Bronchial epithelial cell (primary cell): ENCODE measurements at places on chromosomes 1 and 21.

GRCh38 chr1:86207323-86207722 is 50.8 kb upstream of the COL24A1 start:
- peak; percentile 87 for DNase-seq

DNA sequence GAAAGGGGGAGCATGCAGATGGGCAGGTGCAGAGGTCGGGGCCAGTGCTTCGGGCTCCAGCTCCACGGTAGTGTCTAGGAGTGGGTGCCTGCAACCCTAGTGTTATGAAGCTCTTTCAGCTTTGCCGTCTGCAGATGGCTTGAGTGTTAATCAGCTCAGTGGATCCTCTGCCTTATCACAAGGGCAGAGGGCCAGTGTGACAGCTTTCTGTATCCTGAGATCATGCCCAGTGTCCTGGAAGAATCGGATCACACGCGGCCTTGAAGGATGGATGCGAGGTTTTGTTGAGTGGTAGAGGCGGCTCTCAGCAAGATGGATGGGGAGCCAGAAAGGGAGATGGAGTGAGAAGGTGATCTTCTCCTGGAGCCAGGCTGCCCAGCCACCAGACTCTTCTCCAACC is 25.5 kb upstream of the C1orf146 start:
- DNase-seq, result no peak

DNA sequence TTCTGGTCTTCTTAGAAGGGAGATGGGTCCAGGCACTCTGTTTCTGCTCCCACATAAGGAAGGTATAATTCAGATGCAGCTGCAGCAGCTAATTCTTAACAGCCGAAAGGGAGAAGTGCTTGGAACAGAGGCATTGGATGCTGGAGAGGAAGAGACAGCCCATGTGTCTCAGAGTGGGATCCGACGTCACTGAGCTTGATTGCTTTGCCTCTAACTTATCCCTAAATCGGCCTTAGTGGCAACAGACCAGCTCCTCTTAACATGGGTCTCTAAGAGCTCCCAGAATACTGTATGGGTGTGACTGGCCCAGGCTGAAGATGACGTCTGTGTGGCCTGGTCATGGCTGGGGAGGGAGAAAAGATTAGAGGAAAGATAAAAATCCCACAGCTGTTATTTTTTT is 40.7 kb upstream of the KCND3 start:
- no peak for DNase-seq

GRCh38 chr1:159854116-159854692 is 8.3 kb downstream of the VSIG8 start:
- no peak for DNase-seq

DNA sequence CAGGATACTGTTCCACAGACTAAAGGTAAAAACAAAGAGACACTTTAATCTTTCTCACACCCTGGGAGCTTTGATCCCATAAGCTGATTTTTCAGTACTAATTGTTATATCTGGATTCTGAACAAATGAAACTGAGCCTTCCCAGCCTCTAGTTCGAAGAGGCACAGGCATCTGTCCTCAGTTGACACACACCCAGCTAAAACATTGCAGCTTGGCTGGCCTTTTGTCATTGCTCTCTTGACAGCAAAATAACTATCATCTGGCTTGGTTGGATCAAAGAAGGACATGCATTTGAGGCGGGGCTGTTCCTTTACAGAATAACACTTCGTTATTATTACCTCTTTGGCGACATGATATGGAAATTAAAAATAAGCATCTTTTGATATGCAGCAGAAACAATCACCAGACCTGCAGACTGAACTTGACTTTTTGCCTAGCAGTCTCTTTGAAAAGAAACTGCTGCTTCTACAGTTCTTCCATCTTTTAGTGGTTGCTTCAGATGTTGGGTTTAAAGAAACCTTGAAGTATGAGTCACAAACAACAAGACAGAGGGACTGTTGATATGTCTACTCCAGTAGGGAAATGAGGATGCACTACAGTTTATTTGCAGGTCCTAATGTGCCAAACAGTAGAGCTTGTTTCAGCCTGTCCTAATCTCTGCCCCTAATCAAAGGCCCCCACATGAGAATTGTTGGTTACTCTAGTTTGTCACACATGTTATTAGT is 166.5 kb downstream of the TPR start:
- peak; percentile 47 for DNase-seq

- DNase-seq, result no peak
Observed at GRCh38 chr1:23099171-23099536, 69.5 kb downstream of the LUZP1 start.

GRCh38 chr1:227225715-227226346 is 92.5 kb downstream of the CDC42BPA start:
- DNase-seq, result peak; percentile 98

DNA sequence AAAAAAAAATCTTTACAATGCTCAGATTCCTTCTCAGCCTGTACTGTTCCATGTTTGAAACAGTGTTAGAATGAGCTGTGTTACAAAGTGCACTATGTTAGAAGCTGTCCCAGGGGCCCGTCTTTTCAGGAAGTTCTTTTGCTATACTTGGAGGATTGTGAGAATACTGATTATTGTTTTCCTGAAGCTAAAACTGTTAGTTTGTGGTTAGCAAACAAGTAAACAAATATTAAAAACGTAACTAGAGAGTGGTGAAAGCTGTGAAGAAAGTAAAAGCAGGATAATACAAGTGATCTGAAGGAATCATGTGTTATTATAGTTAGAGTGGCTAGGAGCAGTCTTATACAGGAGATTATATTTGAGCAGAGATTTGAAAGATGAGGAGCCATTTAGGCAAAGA is 35.6 kb downstream of the CAMSAP2 start:
- DNase-seq, result no peak
